ENCODE measurements at places on chromosomes 4 and X. TPM values are rescaled to one million over a fixed set of nuclear protein-coding genes. Genes with fewer than 3 reads are reported as not detected.
A peak's percentile ranks its signal among the peaks of the same experiment; 100 is the strongest.

DNA sequence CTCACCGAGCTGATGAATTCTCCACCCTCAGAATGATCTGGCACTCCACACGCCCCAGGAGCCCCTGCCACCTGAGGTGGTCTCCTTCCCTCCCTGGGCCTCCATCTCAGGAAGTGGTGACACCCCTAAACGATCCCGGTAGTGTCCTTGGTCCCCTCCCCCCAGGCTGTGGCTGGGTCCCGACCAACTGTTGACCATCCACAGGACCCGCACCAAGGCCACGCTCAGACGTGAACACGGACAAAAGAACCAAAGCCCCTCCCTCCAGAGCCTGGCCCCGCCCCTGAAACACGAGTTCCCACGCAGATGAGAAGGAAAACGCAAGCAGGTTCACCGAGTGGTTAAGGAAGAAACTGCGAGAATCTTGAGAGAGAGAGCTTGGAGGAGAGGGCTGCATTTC lies 16.6 kb downstream of the LRPAP1 start:
- DNase-seq, result no peak

DNA sequence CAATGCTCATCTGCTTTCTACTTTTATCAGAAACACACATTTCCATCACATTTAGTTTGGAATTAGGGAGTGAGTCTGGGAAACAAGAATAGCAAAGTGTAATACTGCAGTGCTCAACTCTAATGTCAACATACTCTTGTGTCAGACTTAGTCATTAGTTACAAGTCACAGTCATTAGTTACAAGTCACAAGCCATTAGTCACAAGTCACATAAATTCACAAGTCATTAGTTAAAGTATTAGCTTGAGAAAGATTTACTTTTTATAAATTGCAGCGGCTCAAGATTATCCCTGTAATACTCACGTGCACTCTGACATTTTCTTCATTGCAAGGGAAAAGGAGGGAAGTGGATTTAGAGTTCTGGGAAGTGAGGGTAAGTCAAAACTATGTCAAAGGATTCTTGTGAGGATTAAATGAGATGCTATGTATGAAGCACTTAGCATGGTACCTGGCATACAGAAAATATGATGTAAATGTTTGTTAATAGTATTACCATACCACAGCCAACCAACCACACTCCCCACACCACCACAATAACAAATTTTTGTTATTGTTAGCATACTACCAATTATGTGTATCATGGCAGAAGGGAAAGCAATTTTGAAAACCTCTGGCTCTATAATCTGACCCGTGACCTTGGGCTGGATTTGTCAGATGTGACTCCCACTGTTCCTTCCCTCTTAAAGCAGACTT lies 116.6 kb downstream of the ARHGAP24 start:
- no peak for DNase-seq

DNA sequence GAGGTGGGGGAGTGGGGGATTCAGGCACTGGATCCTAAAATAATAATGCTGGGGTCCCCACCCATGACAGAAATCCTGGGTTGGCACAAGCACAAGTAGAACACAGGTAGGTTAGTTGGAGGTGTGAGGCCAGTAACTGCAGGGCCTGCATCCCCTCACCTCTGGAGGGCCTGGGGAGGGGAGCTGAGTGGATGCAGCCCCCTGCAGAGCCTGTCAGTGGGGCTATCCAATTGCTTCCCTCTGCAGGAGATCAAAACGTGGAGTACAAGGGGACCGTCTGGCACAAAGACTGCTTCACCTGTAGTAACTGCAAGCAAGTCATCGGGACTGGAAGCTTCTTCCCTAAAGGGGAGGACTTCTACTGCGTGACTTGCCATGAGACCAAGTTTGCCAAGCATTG lies 43.7 kb downstream of the MAP7D3 start:
- no peak for DNase-seq

- no peak for DNase-seq
Observed at GRCh38 chr4:111016416-111016815, 393.5 kb upstream of the PITX2 start.

DNA sequence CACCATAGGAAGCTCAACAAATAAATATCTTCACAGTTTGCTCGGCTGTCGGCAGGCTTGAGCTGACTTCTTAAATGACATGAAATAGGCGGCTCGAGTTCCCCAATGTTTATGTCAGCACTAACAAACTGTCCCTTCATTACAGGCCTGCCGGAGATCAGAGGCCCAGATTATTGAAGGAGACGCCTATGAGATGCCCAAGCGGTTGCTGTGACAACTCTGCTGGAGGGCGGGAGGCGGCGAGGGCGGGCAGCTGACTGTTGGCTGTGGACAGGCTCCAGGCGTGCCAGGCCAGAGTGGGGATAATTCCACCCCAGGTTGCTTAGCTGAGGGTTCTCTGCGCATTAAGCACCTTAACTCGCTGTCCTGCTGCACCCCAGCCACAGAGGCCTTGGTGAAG lies 39.2 kb upstream of the MSX1 start:
- DNase-seq, result no peak

GRCh38 chr4:40656201-40656863 lies 26.7 kb upstream of the RBM47 start:
- DNase-seq, result no peak

- no peak for DNase-seq
Observed at GRCh38 chr4:90582087-90582486, 454.9 kb downstream of the CCSER1 start.

- no peak for DNase-seq
Observed at GRCh38 chrX:24789047-24789446, 95.3 kb downstream of the POLA1 start.

DNA sequence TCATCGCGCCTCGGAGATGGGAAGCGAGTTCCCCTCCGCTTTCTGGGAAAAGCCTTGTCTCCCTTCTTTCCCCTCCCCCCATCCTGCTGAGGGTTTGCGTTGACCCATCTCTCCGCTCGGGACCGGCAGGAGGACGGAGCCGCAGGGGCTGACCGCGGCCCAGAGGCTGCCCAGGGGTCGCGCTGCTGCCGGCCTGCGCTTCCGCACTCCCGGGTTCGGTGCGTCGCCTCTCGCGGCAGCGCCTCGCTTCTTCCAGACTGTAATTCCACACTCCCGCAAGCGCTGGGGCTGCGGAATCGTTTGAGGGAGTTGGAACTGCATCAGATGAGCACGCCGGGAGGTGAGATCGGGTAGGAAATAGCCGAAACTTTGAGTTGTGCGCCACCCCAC lies 88.3 kb downstream of the BCOR start:
- DNase-seq, result no peak

DNA sequence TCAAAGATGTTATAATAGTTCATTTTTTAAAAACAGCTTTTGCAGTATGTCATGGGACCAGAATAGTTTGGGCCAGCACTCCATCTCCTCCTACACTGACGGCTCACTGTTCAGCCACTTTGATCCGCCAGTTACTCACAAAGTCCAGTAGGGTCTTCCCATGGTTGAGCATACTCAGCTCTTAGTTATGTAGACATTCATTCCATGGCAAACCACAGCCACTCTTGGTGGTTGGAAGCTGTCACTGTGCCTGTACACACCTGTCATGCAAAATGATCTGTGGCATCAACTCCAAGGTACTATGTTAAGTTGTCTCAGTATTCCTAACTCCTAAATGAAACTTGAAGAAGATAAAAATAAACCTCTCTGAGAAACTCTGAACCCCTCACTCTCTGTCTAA lies 127.2 kb downstream of the NR3C2 start:
- no peak for DNase-seq

DNA sequence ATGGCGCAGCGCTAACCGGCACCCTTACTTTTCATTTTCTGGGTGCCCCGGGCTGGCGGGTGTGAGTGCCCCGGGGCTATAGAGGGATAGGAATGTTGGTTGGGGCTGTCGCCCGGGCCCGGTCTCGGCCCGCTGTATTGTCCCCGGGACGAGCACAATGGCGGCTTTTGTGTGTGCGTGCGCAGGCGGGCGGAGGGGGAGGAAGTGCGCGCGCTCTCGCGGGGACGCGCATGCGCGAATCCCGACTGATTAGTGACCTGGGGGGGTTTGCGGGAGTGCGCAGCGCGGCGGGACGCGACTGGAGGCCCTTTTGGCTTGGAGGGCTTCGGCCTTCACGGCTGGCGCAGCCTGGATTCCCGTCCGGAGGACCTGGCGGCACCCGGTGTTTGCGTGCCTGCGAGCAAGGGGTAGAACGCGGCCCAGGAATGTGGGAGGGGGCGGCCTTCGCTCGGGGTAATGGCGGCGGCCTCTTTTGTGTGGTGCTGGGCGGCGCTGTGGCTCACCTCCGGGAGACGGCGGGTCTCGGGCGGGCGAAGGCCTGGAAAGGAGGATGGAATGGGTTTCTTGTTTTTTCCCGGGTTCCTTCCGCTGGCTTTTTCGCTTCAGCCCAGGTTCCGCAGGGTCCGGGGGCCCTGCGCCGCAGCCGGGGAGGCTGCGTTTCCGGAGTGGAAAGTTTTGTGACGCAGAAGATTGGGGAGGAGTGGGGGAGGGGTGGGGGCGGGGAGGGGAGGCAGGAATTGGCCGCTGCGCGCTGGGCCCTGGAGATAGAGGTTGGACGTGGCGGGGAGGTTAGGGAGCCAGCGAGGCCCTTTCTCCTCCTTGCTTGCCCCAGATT lies 618 bp downstream of the DDX3X start:
- peak; percentile 98 for DNase-seq

DNA sequence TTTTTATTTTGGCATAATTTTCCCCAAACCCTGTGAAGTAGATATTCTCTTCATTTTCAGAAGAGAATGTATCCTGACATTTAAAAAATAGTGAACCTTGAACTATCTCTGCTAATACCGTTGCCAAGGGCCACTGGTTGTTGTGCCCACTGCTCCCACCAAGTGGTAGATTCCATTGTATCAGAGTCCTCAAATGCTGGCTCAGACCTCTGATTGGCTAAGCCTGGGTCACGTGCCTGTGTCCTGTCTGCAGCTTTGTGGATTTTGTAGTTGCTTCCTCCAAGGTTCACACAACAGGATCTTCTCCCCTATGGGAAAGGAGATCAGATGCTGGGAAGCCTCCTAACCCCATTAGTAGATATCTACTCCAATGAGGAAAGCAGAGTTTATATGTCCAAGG lies 104.8 kb upstream of the CASK start:
- no peak for DNase-seq

DNA sequence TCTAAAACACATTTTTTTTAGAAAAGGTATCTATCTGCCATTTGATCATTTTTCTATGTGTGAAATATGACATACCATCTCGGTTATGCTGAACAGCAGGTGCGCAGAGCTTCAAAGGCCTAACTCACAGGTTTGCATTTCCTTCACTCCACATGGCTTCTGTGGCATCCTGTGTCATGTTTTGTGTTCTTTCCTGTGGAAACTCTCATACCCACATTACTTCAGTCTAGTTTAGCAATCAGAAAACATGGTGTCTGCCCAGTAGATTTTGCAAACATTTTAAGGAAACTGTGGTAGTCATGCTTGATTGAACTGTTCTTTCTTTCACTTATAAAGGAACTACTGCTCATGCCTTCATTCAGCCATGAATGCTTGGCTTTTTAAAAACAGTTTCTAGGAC lies 11.3 kb upstream of the ARAP2 start:
- DNase-seq, result no peak

GRCh38 chrX:21946925-21947641 lies 6.6 kb downstream of the SMS start:
- no peak for DNase-seq

DNA sequence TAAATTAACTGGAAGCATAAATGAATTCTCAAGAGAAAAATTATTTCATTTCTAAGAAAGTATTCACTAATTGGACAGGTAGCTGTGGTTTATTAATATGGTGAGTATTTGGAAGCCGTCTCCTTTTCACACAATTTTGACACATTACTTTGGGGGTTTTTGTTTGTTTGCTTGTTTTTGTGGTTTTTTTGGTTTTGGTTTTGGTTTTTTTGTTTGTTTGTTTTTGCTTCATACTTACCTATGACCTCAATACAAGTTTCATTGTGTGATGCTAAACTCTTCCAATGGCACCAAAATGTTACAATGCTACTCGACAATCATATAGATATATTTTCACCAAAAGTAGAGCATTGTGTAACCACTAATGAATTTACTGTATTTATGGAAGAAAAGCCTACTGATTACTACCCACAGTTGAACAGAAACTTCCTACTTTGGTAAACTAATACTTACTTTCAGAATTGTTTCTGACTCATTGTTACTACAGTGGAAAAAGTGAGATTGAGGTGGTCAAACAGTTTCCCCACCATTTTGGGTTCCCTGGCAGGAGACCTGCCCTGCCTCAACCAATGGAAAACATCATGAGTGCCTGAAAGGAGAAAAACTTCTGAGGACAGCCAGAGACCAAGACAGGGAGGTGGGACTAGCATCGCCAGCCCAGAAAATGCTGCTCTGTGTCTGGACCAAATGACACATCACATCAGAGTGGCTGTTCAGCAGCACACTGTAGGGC lies 443.1 kb downstream of the HNRNPD start:
- no peak for DNase-seq

GRCh38 chr4:32745351-32745750 lies 2025.2 kb downstream of the PCDH7 start:
- no peak for DNase-seq

- no peak for DNase-seq
Observed at GRCh38 chrX:29422034-29422433, 793.3 kb upstream of the MAGEB2 start.

GRCh38 chr4:76654791-76655190 lies 219.8 kb downstream of the SHROOM3 start:
- DNase-seq, result no peak

DNA sequence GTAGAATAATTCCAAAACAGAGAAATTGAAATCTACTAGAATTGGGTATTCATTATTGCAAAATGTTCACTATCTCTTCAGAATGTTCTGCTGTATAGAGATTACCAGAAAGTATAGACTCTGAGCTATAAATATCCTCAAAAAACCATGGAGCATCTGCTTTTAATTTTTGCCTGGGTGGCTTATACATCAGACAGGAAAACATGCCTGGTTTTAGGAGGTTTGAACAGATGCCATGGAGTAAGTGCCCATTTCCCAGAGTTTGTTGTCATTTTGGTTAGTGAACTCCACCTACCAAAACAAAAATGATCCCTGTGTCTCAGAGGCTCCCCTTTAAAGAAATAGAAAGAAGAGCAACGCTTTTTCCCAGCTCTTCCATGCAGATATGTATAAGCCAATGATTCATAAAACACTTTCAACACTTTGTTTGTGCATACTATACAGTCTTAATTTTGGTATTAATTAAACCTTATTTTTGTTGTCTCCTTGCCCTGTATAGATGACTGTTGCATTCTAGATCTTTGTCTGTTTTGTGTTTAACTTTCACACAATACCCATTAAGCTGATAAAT lies 68.7 kb downstream of the MEPE start:
- DNase-seq, result no peak

GRCh38 chrX:132114607-132115006 lies 13.2 kb downstream of the FRMD7 start:
- no peak for DNase-seq

- peak; percentile 45 for DNase-seq
Observed at GRCh38 chrX:56795309-56795868, 66.3 kb downstream of the NBDY start.

- no peak for DNase-seq
Observed at GRCh38 chrX:129158505-129158904, 364.8 kb downstream of the SMARCA1 start.

- DNase-seq, result no peak
Observed at GRCh38 chrX:120334603-120335002, 23.3 kb upstream of the TMEM255A start.

- DNase-seq, result no peak
Observed at GRCh38 chr4:148998719-148999118, 556.5 kb upstream of the NR3C2 start.

The PCDH11X gene
- total RNA-seq, result 0.52 TPM

The DGKK gene
- not detected for total RNA-seq

The RBM47 gene
- total RNA-seq, result 12.5 TPM

The MSANTD1 gene
- total RNA-seq, result 1.1 TPM

The GPR119 gene
- not detected for total RNA-seq

The ERVMER34-1 gene
- total RNA-seq, result not detected

The ALPK1 gene
- 24.4 TPM for total RNA-seq

The TCEAL5 gene
- total RNA-seq, result 0.33 TPM

The IL2RG gene
- 4.8 TPM for total RNA-seq

The CDK16 gene
- total RNA-seq, result 55.3 TPM

The DGKQ gene
- 11.9 TPM for total RNA-seq

The CRMP1 gene
- 0.81 TPM for total RNA-seq

All from posterior vena cava (tissue), 2 donors.